ENCODE measurements at places on chromosomes 12 and 14. TPM values are rescaled to one million over a fixed set of nuclear protein-coding genes. Genes with fewer than 3 reads are reported as not detected.

DNA sequence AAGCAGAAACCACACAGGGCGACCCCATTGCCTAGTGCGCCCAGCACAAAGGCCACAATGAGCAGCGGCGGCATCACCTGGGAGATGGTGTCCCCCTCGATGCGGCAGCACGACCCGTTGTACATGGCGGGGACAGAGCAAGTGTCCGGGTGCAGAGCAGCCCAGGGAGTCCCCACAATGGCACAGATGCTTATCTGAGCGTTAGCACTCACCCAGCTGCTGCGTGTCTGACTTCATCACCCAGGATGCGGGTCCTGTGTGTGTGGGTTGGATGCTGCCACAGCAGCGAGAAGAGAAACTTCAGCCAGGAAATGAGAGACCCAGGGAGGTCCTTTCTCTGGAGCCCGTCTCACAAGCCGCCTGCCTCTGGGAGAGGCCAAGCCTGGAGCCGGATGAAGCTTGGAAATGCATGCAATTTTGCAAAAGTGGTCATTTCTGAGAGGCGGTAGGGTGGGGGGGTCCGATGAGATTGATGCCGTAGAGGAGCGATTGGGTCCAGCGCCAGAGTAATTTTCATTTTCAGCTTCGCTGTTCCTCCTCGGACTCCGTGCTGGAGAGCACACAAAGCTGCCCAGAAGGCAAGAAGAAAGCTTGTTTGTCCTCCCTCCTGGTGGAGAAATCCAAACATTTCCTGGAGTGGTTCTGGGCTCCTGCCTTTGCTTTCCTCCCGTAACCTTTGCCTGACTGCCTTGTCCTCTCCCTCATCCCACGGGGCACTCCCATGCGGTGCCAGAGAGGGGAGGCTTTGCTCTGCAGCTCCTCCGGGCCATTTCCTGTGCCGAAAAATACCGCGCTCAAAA is at the start of gene HCAR1:
TSS of gene HCAR1 (minus strand) at position 630 of the 800 bp plus-strand sequence. CDS start at position 125, 505 bp downstream.
- no peak for DNase-seq

GRCh38 chr12:124152731-124153130 is 142.2 kb upstream of the RFLNA start:
- DNase-seq: no peak

- DNase-seq: no peak
These were observed 31.0 kb downstream of the PLCZ1 start for GRCh38 chr12:18706798-18707197.

DNA sequence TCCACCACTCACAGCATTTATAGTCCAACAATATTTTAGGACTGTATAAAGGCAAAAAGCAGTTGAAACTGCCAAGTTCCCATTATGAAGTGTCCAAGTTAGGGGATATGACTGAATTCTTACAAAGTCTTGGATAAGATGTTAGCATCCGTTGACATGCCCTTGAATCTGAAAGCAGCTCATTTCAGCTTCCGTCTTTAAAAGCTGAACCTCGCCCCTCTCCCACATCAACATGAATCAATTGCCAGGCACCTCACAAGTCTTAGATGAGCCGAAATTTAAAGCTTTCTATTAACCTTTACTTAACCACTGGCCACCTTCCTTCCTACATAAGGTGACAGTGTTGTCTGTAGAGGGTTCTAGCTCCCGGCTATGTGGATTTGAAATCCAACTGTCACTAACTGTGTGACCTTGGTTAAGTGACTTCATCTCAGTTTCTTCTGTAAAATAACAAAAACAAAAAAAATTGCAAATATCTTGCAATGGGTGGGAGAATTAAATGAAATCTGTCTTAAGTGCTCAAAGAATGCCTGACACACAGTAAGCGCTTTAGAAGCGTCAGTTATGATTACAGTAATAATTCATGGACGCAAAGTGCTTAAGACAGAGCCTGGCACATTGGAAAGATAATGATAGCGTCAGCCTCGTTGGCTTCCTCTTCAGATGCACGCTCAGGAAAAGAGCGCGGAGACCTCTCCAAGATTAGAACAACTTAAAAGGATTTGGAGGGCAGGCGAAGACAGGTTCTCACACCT is 1.2 kb downstream of the PPP1CC start:
- DNase-seq: no peak

DNA sequence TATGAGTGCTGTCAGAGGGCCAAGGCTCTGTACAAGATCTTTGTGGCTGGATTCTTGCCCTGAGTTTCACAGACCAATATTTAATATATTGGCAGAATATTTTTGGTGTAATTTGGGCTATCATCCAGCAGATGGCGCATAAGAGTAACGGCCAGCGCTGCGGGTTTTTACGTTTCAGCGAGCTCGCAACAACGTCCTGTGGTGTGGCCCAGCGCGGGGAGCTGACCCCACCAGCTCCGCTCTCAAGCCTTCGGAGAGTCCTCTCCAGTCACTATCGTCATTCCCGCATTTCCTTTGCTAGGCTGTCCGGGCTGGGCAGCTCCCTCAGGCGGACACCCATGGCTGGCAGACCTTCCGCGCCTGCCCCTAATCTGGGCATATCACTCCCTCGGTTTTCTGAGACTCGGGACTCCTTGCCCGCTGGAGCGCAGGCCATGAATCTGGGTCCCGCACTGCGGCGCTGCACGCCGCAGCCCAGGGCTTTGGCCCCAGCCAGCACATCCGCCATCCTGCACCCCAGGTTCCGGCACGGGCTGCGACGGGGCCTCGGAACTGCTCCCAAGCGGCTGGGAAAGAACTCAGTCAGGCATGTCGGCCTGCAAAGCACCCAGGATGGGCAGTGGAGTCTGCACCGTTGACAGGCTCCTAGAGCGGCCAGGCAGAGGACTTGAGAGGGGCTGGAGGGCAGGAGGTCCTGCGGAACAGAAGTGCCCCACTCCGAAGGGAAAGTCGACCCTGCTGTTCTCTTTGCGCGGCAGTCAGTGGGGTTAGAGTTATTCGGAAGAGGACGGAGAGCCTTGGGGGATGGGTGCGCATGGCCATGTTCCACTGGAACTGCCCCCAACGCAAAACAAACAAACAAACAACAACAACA is 18.4 kb downstream of the OLR1 start:
- DNase-seq: no peak

Gene MSI1
- 4.4 TPM for polyA plus RNA-seq

Gene LPAR5
- polyA plus RNA-seq: 1.1 TPM

Gene CCDC177
- not detected for polyA plus RNA-seq
